NCI-H146 (cell line): ENCODE measurements at places on chromosomes 13 and 19.
A peak's percentile ranks its signal among the peaks of the same experiment; 100 is the strongest.

- DNase-seq: peak; percentile 82
Observed at GRCh38 chr13:44854313-44855060, 134.8 kb downstream of the NUFIP1 start.

DNA sequence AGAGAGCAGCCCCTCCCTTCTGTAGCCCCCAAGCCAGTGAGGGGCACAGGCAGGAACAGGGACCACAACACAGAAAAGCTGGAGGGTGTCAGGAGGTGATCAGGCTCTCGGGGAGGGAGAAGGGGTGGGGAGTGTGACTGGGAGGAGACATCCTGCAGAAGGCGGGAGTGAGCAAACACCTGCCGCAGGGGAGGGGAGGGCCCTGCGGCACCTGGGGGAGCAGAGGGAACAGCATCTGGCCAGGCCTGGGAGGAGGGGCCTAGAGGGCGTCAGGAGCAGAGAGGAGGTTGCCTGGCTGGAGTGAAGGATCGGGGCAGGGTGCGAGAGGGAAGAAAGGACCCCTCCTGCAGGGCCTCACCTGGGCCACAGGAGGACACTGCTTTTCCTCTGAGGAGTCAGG, 4.2 kb downstream of the KLK3 start:
- DNase-seq: peak; percentile 98

DNA sequence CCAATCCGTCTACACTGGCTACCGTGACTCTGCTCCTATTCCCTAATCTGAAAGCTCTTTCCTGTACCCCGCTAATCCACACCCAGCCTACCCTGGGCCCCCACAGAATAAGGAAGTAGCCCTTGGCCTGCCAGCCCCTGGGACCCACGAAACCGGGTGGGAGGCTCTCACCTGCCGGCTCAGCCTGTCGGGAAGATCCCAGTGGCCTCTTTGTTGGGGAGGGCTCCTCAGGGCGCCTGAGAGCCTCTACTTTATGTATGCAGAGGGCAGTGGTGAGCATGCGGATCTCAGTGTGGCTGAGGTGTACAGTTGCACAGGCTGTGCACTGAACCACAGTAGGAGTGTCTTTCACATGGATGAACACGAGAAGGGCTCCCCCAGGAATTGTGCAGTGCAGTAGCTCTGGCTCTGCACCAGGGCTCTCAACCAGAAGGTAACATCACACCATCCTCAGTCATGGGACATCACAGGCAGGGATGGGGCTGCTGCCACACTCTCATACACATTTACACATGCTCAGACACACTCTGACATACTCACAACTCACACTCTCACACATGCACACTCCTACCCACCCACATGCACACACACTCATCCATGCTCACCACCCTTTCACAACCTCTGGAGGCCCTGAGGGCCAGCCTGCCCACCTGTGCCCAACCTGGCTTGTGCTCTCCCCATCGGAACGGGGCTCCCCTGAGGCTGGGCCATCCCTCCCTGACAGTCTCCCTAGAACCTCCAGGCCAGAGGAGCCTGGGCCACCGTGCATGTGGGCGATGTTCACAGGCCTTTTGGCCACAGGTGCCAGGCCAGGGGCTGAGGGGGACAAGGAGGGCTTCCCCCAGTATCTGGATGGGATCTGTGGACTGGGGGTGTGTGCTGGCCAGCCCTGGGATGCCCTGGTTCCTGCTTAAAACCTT, 135.0 kb downstream of the URI1 start:
- no peak for DNase-seq

GRCh38 chr19:13155472-13156359, 5.5 kb downstream of the IER2 start:
- peak; percentile 84 for DNase-seq

DNA sequence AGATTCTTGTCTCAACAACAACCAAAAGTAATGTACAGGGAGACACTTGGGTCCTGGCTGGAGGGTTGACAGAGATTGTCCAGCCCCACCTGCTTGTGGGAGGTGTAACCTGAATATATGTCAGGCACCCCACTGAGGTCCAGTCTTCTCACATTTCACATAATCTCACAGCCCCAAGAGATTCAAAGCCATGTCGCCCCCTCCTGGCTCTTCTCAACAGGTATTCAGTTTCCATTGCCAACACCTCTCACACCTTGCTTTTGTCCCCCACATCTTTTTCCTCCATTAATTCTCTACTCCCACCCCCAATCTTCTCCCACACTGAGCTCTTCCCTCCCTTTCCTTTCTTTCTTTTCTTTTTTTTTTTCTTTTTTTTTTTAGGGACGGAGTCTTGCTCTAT, 11.2 kb downstream of the UNC13A start:
- DNase-seq: peak; percentile 89

GRCh38 chr19:2610637-2611482, 91.6 kb downstream of the GNG7 start:
- DNase-seq: peak; percentile 55

- DNase-seq: no peak
Observed at GRCh38 chr19:339262-339887, 5.2 kb downstream of the MIER2 start.

DNA sequence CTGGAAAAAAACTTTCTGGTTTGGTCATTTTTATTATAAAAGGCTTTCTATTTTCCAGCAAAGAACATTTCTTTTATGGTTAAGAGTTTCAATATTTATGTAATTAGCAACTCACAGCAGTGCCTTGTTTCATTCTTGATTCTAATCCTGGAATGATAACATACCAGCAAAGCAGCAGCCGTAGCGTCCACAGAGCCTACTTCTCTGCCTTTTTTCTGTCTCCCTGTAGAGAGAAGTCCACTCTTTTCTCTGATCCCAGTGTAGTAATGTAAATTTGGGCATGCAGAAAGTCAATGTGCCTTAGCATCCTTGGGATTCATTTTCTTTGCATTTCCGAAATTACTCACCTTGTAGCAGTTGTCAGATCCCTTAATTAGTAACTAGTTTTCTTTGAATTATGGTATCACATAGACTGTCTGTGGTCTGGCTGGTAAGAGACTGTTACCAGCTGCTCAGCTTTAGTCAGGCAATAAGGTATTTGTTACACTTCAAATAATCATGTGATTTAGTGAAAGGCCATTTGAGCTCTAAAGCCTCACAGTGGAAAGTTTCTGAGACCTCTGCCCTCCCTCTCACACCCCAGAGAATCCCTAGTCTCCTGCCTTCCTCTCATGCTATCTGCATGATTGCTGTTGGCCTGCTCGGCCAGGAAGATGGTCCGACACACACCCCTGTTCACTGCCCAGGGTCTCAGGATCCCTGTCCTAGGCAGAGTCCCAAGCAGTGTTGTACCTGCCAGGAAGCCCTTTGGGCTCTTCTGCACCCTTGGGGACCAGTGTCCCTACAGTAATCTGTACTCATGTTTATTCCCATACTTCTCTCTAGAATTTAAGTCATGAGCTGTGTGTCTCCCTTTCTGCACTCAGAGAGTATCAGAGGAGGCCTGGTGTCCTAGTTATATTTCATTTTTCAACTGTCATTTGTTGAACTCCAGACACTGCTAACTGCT, 86.3 kb downstream of the LRCH1 start:
- DNase-seq: no peak

GRCh38 chr13:42140494-42140893, 92.0 kb downstream of the DGKH start:
- DNase-seq: no peak

DNA sequence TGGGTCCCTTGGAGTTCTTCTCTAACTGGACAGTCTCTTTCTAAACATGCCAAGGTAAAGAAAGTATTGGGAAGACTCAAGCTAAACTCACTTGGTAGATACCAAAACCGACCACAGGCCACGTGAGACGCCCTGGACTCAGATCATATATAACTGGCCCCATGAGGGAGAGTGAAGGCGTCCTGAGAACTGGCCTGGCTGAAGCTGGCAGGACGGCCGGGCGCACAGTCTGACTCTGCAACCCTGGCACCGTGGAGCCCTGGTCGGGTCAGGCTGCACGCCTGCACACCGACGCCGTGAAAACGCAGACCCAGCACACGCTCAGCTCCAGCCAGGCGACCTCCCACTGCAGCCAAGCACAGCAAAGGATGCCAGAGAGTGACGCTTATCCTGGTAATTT, 122.5 kb upstream of the SPACA7 start:
- no peak for DNase-seq

GRCh38 chr13:21031594-21032275, 29.7 kb downstream of the LATS2 start:
- no peak for DNase-seq

DNA sequence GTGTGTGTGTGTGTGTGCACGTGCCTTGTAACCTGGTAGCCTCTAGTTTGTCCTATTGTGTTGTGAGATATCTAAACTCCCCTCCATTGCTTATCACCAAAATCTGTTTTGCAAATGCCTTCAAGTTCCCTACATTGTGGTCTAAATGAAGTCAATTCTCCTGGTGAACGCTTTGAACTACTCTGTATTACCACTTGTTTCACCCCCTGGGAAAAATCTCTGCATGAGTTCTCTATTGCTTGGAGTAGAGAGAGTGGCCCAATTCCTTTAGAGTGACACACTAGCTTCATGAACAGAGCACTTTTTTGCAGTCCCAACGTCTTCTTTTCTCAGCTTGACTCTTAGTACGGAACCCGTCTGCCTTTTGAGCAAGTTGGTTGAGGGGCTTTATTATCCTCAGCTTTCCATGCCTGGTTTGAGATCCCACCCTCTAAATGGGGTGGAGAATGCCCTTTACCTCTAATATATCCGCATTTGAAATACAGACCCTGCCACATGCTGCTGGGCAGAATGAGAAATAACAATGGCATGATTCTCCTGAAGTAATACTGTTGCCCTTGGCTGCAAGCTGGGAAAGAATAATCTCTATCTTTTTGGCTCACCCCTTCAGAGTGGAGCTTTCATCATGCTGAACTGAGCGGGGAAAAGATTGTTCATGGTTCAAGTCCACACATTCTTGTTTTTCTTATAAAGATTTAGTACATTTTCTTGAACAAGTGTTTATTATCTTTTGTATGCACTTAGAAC, 2545.3 kb downstream of the PCDH9 start:
- no peak for DNase-seq

- DNase-seq: peak; percentile 43
Observed at GRCh38 chr19:408902-409515, at the start of gene C2CD4C. Gene C2CD4C, minus strand, starts transcription at chr19:409147. Its CDS starts 786 bp downstream, at chr19:408361.

DNA sequence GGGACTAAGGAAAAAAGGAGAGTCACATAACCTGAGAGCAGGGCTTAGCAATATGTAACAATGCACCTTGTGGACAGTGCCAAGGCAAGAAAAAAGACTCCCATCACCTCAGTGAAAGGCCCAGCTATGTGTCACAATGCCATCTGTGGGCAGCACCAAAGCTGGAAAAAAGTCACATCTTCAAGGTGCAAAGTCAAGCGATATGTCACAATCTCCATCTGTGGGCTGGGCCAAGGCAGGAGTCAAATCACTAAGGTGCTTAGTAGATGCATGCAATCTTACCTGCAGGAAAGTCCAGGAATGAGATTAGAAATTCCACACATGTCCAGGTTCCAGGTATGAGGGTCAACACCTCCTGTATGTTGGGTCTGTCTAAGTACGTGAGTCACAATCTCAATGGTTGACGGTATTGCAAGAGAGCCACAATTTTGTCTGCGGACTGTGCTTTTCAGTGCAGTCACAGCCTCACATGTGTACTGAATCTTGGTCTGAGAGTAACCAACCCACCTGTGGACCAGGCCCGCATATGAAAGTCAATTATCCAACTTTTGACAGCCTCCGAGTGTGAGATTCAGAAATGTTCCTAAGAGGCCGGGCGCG, 14.8 kb upstream of the ZNF43 start:
- DNase-seq: no peak

DNA sequence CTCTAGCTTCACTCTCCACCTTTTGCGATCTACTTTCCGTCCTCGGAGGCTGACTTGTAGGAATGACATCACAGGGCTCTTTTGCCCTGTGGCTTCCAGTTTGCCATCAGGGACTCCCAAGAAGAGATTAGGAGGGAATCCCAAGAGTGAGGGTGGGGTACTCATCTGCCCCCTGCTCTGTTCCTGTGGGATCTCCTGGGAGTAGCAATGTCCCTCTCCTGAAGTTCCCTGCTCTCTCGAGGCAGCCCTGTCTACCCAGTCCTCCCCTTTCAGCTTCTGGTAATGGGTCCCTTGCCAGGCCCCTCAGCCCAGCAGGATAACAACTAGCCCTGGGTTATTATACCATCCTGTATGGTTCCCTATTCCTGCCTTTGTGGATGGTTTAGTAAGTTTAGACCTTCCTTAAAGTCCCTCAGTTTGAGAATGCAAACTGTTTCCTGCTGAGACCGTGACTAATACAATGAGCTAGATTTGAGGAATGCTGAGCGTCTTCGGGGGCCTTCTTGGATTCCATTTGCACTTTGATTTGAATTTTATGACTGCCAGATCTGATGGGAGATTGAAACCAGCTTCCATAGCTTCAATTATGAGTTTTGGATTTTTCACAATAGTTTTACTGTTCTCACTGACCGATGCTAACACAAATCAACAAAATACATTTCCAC, 73.7 kb upstream of the IPO5 start:
- DNase-seq: no peak
